ENCODE measurements at places on chromosomes 5 and 9.

DNA sequence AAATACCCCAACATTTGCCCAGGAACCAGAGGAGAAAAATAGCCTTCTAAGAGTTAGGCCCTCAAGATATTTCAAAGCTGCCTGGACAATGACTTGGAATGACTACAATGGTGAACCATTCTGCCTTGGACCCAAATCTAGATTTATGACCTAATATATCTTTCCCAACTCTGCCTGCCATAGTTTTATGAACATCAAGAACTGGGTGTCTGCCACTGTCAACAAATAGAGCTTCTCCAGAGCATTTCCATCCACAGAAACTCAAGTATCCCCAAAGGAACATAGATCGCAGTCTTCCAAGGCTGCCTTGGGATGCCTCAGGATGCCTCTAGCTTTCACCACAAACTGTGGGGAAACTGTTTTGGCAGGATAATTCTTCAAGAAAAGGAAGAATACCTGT, 48.2 kb upstream of the NFIB start:
- DNase-seq = no peak

DNA sequence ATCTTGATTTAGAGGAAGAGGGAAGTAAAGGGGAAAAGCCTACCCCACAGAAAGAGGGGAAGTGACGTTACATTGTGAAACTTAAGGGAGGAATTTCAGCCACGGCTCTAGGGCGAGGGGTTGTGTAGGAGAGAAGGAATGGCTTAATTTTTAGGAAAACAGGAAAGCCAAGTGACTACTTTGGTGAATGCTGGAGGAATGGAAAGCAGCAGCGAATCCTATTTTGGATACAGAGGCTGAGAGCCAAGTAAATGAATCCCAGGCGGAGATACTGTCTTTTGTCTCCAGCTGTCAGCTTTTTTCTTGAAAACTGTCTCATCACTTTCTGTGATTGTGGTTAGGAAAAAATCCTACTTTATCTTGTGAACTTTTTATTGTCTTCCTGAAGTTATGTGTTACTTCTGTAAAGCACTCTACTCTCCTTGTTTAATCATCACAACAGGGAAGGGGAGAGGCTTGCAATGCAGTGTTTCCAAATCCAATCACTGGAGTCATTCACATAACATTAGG, 188.4 kb downstream of the TSSK1B start:
- no peak for DNase-seq

DNA sequence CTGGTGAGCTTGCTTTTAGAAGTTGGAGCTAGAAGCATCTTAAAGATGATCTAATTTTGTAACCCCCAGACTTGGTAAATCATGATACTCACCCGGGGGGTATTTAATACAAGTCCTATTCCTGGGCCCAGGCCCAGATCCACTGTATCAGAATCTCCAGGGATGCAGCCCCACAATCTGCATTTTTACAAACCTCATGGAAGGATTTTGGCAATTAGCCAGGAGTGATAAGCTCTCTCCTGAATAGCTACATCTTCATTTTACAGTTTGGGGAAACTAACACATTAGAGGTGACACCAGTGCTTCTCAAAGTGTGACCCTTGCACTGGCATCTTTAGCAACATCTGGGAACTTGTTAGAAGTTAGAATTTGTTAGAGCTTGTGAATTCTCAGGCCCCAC, 31.2 kb upstream of the OTP start:
- DNase-seq = no peak

- DNase-seq = no peak
These were observed 95.3 kb downstream of the PRRT1B start for GRCh38 chr9:131640438-131641137.

GRCh38 chr5:119439140-119439631, 13.1 kb upstream of the HSD17B4 start:
- DNase-seq = no peak

DNA sequence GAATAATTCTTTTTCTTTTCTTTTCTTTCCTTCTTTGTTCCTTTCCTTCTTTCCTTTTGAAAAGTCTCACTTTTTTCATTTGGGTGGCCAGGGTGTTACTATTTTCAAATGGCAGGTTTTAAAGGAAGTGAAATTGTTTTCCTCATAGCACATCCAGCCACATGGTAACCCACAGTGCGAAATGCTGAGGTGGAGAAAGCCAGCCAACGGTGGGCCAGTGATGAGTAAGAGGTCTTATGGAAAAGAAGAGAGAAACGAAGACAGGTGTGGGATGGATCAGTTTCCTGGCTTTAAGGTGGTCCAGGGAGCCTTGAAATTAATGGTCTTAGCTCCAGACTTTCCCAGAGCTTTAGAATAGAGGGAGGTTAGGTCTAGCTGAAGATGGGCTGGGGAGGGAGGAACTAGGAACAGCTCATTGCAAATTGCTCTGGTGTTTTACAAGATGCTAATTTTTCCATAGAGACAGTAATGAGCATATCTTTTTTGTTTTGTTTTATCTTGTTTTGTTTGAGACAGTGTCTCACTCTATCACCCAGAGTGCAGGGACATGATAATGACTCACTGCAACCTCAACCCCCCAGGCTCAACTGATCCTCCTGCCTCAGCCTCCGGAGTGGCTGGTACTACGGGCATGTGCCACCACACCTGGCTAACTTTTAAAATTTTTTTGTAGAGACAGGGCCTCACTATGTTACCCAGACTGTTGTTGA, 17.8 kb downstream of the ITK start:
- DNase-seq = no peak

DNA sequence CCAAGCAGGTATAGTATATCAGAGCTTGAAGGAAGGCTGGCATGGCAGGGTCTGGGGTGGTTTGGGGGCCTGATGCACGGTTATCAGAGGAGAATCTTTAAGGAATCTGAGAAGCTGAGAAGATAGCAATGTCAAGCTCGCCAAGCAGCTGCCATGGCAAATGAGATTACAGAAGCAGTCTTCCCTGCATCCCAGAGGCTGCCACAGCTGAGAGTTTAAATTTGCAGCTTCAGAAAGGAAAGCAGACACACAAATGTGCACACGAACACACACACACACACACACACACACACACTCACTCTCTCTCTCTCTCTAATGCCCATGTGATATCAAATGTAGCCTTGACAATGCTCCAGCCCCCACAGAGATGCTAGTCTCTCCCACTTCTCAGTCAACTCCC, 79.0 kb upstream of the TNC start:
- no peak for DNase-seq

GRCh38 chr5:109099081-109099480, 310.7 kb downstream of the PJA2 start:
- no peak for DNase-seq

DNA sequence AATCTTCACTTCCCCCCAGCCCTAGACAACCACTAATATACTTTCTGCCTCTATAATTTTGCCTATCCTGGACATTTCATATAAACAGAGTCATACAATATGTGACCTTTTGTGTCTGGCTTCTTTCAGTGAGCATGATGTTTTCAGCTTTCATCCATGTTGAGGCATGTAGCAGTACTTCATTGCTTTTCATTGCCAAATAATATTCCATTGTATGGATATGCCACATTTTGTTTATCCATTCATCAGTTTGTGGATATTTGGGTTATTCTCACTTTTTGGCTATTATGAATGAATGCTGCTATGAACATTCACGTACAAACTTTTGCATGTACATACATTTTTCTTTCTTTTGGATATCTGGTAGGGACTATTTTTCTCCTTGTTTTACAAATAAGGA, 49.0 kb downstream of the WWC1 start:
- no peak for DNase-seq

DNA sequence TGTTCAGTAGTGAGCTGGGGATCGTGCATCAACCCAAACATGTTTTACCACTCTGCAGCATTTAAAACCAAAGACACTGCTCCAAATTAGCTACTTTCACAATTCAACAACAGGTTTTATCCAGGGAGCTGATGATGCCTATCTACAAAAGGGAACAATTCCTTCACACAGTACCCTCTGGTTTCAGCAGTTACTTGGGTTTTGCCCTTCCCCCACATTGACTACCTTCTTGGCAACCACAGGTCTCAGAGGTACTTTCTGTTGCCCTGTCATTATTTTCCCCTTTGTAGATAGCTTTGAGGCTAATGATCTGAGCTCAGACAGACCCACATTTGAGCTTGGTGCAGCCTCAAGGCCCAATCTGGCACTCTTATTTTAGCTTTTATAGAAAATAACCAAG, 96.1 kb downstream of the WDR41 start:
- no peak for DNase-seq

GRCh38 chr9:8778356-8778755, 978.8 kb upstream of the DMAC1 start:
- no peak for DNase-seq

DNA sequence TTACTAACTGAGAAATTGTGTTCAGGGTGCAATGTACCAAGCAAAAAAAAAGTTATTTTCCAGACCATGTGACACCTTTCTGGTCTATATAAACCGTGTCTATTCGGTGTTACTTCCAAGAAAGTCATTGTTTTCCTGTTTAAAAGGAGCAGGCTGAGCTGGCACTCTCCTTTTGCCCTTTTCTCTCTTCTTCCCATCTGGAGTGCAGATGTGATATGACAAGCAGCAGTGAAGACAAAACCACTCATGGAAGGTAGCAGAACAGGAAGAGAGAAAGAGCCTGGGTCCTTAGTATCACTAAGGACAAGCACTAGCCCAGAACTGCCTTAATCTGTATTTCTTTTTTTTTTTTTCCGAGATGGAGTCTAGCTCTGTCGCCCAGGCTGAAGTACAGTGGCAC, 25.6 kb downstream of the LYRM7 start:
- DNase-seq = no peak

DNA sequence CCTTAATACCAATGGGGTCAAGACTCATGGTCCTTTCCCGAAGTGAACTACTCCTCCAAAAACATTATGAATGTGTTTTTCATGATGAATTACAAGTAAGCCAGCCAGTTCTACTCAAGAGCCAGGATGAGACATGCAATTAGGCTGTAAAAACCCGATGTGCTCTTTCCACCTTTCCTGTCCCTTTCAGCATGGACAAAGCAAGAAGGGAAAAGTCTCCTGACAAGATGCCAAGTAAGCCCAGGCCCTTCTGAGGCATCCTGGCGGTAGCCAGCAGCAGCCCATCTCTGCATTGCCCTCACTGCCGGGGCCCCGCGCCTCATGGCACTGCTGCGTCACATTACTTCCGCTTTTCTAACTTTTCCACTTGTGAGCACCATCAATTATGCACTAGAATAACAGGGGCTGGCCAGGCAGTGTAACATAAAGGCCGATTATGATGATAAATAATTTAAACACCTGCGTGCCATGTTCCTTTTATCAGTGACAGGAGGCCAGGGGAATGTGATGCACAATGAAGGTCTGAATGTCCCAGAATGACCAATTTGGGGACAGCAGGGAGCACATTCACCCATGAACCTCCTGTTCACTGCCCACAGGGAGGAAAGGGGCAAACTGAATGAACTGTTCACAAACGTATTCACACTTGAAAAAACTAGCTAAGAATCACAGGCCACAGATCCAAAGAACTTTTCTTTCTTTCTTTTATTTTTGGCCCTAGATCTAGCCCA, 37.4 kb downstream of the EFNA5 start:
- DNase-seq = no peak

DNA sequence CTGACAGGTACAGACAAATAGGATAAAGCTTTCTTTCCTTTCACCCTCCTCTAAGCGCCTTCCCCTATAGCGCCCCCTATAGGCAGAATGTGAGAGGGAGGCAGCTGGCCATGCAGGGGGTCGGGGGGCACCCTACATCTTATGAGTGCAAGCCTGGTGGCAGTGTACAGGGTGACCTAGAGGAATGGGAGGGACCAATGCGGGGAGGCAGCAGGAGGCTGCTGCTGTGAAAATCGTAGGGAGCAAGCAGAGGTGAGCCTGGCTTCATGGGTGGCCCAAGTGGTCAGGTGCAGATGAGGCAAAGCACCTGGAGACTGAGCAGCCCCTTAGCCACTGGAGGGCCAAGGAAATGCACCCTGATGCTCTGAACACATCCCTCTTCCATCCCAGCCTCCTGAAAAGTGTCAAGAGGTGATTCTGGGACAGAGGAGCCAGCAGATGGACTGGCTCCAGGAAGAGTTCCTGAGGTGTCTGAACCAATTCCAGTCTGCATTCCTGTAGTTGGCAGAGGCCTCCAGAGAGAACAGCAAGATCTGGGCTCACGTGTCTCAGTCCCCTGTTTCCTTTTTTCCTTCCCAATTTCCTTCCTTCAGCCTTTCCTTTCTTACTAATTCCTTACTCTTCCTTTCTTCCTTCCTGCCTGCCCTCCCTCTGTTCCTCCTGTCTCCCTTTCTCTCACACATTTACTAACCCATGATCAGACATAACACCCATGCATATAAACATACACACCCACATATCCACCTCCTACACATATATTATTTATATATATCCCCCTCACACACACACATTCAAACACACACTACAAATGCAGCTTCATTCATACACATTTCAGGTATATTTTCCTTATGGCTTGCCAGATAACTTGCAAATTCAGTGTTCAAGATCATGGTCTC, 32.8 kb upstream of the GALNT10 start:
- DNase-seq = peak; percentile 44

DNA sequence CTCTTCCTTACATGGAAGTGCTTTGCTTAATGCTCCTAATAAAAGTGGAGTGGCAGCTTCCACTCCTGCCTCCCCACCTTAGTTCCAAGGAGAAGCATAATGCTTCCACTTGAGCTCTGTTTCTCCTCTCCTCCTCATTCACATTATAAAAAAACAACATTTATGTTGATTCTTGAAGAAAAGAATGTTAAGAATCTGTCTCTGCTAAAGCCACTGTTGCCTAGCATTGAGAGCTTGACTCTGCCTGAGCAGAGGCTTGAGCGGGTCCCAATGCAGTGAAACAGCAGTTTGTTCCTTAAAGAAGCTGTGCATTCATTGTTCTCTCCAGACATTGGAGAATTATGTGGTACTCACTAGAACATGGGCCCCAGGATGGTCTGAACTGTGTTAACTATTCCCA, 101.5 kb upstream of the GHR start:
- DNase-seq = no peak
